Urinary bladder (tissue), 4 donors: ENCODE measurements at places on chromosomes 7 and 10. TPM values are rescaled to one million over a fixed set of nuclear protein-coding genes. Genes with fewer than 3 reads are reported as not detected.

- DNase-seq = no peak
Observed at GRCh38 chr7:157793087-157793353, 456.2 kb downstream of the DNAJB6 start.

DNA sequence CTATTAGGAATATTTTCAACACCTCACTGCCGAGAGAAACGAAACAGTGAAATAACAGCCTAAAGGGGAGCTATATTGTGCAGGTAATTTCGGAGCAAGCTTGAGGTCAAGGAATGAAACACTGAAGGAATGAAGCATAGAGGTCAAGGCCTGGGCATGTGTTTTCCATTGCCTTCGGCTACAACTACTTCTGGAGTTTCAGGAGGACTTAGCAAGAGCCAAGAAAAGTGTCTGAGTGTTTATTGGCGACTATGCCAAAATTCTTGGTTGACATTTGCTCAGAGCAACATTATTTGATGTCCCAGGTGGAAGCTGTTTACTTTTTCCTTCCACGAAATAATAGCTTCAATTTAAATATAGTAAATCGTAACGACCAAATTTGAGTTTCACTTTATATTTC lies 89.6 kb upstream of the IFRD1 start:
- DNase-seq = no peak

- no peak for DNase-seq
Observed at GRCh38 chr7:143391462-143392404, 10.6 kb downstream of the ZYX start.

DNA sequence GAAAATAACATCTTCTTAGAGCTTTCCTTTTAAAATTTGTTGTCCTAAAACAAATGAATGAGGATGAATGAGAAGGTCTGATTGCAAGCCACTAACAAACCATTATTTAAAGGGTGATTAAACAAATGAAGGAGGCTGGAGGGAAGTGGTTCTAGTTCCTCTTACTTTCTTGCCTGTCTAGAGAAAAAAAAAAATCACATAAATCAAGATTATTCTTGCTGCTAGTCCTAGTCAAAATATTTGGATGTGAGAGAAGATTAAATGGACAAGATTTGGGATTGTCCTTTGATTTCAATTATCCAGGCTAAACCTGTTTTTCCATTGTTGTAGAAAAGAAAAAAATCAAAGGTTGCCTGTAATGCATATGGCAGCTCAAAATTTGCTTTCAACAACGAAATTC lies 3.3 kb downstream of the SKAP2 start:
- DNase-seq = no peak

GRCh38 chr7:12581897-12582296 lies 11.4 kb downstream of the SCIN start:
- no peak for DNase-seq

DNA sequence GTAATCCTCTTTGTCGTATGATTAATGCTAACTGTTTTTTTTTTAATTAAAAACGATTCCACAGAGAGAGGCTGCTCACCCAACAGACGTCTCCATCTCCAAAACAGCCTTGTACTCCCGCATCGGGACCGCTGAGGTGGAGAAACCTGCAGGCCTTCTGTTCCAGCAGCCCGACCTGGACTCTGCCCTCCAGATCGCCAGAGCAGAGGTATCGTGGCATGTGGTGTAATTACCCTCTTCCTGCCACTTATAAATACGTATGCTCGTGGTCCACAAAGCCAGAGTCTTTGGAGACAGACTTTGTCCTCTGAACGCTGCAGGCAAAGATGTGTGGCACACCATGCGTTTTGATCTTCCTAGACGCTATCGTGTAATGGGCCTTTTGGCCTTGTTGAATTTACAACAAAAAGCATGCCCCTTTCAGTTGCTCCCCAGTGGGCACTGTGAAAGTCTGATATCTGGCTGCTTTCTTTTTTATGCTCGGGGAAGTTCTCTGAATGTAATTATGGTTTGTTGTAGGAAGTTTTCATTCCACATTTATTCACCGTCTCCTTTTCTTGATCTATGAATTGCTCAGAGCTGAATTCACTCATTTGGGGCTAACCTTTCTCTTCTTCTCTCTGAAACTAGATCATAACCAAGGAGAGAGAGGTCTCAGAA lies 33.6 kb upstream of the BTBD16 start:
- no peak for DNase-seq

- DNase-seq = no peak
Observed at GRCh38 chr10:79152423-79152817, 83.7 kb downstream of the ZMIZ1 start.

- no peak for DNase-seq
Observed at GRCh38 chr10:67662415-67662814, 33.6 kb downstream of the CTNNA3 start.

Gene GRM3
- 0.21 TPM for total RNA-seq

Gene HECW1
- 0.16 TPM for total RNA-seq

DNA sequence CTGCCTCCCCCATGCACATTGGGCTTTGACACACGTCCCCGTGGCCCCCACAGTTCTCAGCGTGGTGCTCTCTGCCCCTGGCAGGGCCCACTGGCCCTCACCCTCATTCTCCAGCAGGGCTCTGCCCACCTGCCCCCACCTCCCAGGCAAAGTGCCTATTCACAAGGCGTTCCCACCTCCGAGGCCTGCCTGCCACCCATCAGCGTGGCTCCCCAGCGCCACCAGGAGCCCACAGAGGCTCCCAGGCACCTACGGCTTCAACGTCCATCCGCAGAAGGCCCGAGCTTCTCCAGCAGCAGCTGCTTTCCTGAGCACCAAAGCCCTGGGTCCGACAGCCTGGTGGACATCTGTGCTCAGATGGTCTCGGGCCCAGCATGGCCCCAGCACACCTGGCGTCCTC lies 211.8 kb upstream of the PPP2R2D start:
- no peak for DNase-seq

Gene HKDC1
- not detected for total RNA-seq

Gene LLCFC1
- not detected for total RNA-seq

DNA sequence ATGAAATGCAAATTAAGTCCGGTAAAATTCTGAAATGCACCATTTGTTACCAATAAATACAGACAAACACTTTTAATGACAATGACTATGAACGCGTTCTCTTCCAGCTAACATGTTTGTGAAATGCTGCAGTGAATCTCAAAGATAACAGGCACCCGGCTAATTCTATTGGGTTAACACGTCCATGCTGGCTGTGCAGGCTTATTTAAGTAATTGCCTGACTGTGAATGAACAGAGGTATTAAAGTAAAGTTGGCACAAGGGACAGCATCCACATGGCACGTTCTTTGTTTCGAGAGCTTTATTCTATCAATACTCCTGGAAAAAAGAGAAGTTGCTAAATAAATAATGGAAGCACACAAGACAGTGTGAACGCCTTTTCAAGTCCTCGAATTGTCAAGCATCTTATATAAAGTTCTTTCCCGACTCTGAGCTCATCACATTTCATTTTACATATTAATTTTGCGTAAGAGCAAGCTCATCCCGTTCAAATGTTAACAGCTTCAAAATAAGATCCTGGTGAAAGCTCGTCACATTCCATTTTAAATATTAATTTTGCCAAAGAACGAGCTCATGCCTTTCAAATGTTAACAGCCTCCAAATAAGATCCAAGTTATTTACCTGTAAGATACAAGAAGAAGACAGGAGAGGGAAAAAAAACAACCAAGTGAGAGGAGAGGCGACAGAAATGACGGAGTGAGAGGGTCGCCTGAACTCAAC lies 111.3 kb upstream of the RHEB start:
- DNase-seq = no peak

DNA sequence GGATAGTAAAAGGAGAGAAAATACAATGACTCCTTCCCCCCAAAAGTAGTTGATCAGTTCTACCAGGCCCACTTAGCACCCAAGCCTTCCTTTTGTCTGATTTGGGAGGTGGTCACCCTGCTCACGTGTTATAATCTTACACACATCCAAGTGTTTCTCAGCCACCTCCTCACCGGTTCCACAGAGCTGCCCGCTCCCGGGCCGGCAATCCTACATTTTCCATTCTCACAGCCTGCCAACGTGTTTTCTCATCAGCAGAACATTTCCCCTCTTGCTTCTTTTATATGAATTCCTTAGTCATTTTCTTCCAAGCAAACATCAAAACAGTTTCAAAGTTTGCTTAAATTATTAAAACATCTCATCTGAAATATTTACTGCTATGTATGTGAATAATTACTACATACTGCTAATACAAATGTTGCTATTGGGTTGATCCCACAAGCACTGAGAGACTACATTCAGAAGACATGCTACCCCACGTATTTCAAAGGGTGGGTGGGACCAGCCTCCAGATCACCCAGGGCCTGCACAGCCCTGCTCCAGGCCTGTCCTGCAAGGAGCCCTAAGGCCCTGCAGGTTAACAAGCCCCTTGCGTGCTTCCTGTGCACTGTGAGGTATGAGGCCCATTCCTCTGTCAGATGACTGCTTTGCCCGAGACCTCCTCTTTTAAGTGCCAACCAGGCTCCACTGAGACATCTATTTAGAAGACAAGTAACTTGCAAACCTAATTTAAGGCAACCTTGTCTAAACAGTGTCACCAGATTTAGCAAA lies 75.3 kb downstream of the GRB10 start:
- no peak for DNase-seq

DNA sequence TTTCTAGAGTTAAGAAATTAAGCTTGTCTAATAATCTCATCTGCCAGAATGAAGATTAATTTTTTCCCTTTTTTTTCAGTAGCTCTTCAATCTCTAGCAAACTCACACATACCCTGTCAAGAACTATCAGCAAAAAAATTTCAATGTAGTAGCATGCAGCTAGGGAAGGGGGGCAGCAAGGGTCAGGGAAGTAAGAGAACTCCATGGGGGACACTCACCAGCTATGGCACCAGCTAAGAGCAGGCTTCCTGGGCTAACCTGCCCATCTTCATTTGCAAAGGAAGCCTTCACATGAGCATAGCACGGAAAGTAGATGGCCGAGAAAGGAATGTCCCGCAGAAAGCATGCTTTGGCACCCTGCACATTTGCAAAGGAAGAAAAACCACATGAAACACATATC lies 190.4 kb downstream of the SLC25A13 start:
- no peak for DNase-seq

GRCh38 chr7:129829737-129830631 lies 122.8 kb downstream of the UBE2H start:
- peak; percentile 68 for DNase-seq

Gene PIP
- not detected for total RNA-seq

DNA sequence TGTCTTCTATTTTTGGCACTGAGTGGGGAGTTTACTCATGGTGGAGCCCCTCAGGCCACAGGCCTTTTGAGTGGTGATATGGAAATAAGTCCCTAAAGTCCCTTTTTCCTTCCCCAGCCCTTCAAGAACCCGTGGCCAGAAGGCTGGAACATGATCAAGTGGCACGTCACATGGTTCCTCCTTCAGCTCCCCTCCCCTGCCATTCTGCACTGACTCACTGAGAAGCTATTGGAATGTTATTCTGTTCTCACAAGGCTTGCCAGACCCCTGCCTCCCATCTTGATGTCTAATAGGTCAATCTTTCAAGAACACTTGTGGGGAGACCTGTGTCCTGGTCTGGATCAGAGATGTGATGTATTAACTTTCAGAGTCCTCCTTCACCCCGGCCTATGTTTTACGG lies 279.8 kb downstream of the SEC23IP start:
- DNase-seq = no peak

GRCh38 chr10:117214401-117214800 lies 17.1 kb downstream of the KCNK18 start:
- DNase-seq = no peak

Gene IFT22
- total RNA-seq = 28.2 TPM

GRCh38 chr7:107600816-107601215 lies 20.8 kb downstream of the BCAP29 start:
- no peak for DNase-seq

Gene OR2A7
- 5.6 TPM for total RNA-seq

Gene DNAJC9
- 27.8 TPM for total RNA-seq

Gene CTAGE4
- total RNA-seq = 7.8 TPM

GRCh38 chr10:103451091-103451813 lies 918 bp downstream of the CALHM2 start:
- DNase-seq = no peak

Gene HOXA6
- total RNA-seq = 8.4 TPM

Gene DNMBP
- total RNA-seq = 31.8 TPM

DNA sequence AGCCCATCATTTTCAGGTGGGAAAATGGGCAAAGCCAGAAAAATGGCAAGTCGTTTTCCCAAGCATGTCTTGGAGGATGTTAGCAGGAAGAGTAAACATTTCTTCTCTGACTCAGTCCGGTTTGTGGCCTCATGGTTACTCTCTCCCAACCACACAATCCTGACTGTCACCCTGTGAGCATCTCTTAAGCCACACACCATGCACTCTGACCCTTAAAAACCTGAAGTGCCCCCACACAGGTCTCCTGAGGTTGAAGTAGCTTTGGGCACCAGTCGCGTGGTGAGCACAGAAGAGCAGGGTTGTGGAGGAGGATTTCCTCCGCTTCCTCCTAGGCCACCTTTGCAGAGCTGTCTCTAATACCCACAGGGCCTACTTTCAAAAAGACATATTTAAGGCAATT lies 387.3 kb upstream of the NPVF start:
- DNase-seq = no peak

GRCh38 chr7:113794573-113794972 lies 124.2 kb downstream of the PPP1R3A start:
- DNase-seq = no peak

- no peak for DNase-seq
Observed at GRCh38 chr7:108158776-108159175, 28.6 kb upstream of the LAMB4 start.

Gene KBTBD2
- total RNA-seq = 64.8 TPM

Gene PHKG1
- 3.6 TPM for total RNA-seq

Gene PLA2G12B
- total RNA-seq = not detected

- DNase-seq = no peak
Observed at GRCh38 chr10:112376396-112376790, 2.5 kb downstream of the ACSL5 start.

DNA sequence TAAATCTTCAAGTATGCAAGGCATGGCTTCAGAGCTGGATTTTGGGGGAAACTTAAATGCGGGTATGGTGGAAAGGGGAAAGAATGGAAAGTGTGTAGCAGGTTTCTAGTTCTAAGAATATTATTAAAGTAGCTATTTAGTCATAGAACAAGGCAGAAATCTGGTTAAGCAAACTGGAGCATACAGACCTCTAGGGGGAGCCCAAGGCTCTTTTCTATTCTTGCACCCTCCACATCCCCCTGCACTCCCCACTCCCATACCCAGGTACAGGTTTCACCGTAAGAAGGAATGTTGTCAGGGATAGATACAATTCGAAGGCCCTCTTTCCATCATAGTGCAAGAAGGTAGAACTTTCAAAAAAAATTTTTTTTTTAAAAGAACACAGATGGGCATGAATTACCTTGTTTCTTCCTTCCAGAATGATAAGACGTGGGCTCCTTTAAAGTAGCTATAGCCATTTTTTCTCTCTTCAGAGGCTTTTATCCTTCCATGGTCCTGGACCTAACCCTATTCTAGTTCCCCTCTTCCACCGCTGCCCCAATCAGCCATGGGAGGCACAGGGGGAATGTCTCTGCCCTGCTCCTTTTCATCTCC lies 41.5 kb upstream of the SMIM30 start:
- no peak for DNase-seq

GRCh38 chr10:5527332-5528200 lies 2.8 kb downstream of the CALML3 start:
- DNase-seq = no peak

Gene C7orf33
- not detected for total RNA-seq
